NCI-H524 treated with DMSO at 0.1 percent for 48 hours (cell line): ENCODE measurements at places on chromosomes 4 and X.

DNA sequence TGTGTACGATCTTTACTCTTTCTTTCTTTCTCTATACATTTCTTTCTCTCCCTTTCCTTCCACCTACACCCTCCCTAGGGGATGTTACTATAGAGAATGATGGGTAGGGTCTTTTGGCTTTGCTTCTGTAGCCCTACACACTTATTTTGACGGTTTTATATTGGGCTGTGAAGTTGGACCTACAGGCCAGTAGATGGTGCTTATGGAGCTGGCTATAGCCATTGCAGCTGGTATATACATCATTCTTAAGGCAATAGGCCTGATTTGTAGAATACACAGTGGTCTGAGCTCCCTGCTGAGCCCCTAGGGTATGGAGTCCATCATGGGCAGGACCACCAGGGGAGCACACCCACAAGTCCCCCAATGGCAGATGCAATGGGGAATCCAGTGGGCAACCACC, 1869.7 kb downstream of the STIM2 start:
- no peak for DNase-seq

GRCh38 chr4:185656467-185656931, 121.2 kb upstream of the PDLIM3 start:
- DNase-seq, result no peak

- no peak for DNase-seq
These were observed 158.4 kb downstream of the DCLK2 start for GRCh38 chr4:150236626-150237025.

DNA sequence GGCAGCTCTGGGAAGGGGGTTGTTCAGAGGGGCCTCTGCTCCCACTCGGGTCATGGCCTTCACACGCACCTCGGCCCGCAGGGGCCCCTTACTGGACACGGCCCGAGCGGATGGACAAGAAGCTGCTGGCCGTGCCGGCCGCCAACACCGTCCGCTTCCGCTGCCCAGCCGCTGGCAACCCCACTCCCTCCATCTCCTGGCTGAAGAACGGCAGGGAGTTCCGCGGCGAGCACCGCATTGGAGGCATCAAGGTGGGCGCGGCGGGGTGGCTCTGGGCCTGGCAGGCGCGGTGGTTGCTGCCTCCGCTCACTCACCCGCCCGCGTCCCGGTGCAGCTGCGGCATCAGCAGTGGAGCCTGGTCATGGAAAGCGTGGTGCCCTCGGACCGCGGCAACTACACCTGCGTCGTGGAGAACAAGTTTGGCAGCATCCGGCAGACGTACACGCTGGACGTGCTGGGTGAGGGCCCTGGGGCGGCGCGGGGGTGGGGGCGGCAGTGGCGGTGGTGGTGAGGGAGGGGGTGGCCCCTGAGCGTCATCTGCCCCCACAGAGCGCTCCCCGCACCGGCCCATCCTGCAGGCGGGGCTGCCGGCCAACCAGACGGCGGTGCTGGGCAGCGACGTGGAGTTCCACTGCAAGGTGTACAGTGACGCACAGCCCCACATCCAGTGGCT, 8.3 kb downstream of the FGFR3 start:
- no peak for DNase-seq

DNA sequence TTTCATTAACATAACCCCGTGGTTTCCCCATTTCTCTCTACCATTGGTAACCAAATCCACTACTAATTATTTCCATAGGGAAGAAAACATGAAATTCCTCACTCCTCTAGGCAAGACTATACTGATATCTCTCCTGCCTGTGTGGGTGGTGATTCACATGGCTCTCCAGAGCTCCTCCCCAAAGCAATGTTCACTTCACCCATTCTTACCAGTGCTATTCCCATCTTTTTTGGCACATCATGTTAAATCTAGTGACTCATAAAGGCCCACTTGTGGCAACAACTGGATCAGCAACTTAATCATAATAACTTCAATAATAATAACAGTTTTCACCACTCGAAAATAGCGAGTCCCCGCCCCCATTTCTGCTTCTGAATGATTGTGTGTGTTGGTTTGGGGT, 6.1 kb upstream of the HCCS start:
- no peak for DNase-seq

DNA sequence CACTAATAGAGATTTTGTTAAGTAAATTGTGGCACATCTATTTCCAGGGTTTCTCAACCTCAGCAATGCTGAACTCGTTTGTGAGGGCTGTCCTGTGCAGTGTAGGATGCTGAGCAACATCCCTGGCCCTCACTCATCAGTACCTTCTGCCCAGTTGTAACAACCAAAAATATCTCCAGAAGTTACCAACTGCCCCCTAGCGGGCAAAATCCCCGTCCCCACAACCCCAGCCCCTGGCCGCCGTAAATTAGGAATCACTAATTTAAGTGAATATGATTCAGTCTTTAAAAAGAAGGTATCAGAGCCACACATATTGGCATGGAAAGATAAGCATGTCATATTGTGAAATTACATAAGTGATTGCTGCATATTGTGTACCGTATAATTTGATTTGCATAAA, 123.4 kb downstream of the ASB9 start:
- DNase-seq, result no peak

GRCh38 chrX:7091923-7092322, 55.6 kb upstream of the STS start:
- DNase-seq, result no peak

- DNase-seq, result no peak
These were observed 77.7 kb downstream of the BLTP1 start for GRCh38 chr4:122229857-122230256.

GRCh38 chr4:38950159-38950558, 82.0 kb downstream of the TMEM156 start:
- no peak for DNase-seq

DNA sequence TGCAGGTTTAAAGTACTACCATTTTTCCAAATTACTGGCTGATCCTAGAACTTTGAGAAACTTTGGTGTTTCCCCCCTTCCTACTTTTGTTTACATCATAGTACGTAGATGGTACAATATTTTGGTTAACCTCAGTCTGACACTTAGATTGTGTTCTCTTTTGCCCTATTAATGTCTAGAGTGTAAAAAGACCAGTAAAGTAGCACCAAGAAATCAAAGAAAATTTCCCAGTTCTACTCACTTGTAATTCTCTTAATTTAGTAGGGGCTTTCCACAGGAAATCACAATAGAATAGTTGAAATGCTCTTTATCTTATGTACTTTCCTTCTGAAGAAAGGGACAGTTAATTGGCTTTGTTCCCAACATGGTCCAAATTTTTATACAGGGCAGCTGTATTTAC, 51.6 kb downstream of the NFKB1 start:
- no peak for DNase-seq

DNA sequence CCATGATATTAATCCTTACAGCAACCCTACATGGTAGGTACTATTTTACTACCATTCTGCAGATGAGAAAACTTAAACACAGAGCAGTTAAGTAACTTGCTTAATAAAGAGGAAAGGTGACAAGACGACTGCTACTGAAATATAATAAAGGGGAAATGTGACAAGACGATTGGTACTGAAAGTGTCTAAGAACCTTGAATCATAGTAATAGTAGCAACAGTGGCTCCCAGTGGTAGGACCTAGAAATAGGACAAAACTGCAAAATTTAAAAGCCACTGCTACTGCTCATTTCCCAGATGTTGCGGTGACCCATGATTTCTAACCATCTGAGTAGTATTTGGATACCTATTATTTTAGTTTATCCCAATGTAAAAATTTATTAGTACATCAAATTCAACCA, 89.5 kb downstream of the TASL start:
- DNase-seq, result no peak

GRCh38 chr4:59057804-59058203, 1947.6 kb upstream of the IGFBP7 start:
- DNase-seq, result no peak

DNA sequence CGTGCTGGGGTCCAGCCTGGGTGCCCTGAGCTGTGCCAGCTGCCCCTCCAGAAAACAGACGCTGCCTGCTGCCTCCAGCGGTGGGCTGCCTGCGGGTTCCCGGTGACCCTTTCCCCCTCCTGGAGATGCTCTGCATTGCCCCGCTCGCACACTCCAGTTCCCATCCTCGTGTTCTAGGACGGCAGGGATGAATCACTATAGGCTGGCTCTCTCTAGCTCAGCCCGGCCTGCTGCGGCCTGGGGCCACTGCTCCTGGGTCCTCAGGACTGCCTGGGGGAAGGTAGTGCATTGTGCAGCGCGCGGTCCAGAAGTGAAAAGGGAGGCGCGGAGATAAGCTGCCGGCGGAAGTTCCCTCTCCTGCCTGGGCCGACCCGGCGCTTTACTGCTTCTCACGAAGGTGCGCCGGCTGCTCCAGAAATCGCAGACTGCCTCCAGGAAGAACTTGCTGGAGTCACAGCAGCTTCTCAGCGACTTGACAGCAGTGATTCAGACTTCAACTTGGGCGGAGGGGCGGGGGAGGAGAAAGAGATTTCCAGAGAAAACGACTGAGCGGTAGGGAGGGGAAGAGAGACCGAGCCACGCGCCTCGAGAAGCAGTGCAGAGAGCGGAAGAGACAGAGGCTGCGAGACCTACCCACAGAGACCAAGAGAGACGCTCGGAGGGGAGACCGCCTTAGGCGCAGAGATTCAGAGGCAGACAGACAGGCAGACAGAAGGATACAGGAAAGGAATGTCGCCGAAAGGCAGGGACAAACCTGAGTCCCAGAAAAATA, 6.7 kb upstream of the MSX1 start:
- no peak for DNase-seq

- no peak for DNase-seq
These were observed 43.3 kb upstream of the MAGEA8 start for GRCh38 chrX:149837639-149838038.

DNA sequence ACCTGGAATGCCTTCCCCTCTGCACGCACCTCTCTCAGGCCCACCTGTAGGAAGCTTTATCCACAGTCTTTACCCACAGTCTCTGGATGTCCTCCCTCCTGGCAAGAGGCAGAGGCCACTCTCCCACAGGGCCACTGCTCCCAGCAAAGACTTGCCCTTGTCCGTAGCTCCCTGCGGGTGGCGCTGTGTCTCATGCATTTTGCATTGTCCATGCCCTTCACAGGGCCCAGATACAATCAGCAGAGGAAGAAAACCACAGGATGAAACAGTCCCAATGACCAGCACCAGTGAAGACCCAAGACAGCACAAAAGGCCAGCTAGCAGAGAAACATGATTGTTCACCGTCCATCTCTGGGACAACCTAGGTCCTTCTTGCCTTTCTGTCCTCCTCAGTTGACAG, 2.1 kb upstream of the NSG1 start:
- DNase-seq, result no peak

DNA sequence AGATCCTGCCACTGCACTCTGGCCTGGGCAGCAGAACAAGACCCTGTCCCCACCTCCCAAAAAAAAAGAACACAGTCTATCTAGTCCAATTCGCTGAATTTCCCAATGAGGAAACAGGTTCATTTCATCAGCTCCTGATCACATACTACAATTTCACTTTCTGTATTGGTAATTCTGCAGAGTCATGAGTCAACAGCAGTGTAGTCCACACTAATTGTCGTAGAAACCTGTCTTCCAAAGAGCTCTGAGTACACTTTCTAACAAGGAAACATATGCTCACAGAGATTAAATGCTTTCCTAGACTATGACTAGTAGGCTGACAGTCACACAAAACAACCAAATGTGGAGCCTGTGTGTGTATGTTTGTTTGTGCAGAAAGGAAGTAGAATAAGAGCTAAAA, 91.9 kb downstream of the GPC4 start:
- DNase-seq, result no peak

DNA sequence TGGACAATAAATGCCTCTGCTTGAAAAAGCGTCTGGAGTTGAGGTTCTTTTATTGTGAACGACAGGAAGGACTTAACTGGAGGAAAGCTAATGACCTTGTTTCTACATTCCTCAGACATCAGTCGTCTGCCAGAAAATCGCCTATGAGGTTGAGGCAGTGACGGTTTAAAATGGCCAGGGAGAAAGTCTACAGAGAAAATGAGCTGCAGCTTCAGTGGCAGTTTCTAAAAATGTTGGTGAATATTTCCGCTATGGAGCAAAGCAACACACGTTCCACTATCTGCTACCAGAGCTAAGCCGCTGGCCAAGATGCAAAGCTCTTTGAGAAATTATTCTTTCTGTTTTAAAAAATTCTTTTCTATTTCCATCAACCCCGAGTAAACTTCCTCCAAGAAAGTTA, 116.9 kb upstream of the GALNT7 start:
- DNase-seq, result no peak

GRCh38 chr4:7638984-7639789, 204.5 kb upstream of the PSAPL1 start:
- no peak for DNase-seq

DNA sequence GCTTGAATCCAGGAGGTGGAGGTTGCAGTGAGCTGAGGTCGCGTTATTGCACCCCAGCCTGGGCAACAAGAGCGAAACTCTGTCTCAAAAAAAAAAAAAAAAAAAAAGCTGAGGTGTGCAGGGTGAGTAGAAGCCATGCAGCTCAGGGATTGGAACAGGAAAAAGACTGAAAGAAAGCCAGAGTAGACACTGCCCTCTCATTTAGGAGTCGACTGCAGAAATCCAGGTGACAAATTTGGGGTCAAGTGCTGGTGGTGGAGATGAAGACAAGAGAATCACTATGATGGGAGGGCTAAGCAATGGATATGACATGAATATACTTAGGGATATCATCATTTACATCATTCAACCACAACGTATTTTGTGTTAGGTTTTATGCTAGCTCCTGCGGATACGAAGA, 1.9 kb downstream of the NEIL3 start:
- no peak for DNase-seq

- no peak for DNase-seq
These were observed 20.0 kb upstream of the KLHL34 start for GRCh38 chrX:21678048-21678612.

DNA sequence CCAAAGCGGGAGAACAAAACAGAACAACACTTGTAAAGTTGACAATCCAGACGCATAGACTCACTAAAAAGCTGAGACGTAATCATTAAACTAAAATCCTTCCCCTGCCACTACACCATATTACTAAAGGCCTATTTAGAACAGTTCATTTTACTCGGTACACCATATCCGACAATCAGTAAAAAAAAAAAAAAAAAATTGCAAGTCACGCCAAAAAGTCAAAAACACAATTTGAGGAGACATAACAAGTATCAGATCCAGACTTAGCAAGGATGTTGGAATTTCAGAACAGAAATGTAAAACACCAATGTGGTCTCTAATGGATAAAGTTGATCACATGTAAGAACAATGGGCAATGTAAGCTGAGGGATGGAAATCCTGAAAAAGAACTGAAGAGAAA, 1899.4 kb downstream of the STIM2 start:
- no peak for DNase-seq
